Activated CD8-positive, alpha-beta memory T cell treated with anti-CD3 and anti-CD28 coated beads for 48 hours (primary cell): ENCODE measurements at places on chromosomes 1 and 21.

GRCh38 chr21:18222346-18222745 lies 22.3 kb upstream of the CHODL start:
- no peak for DNase-seq

DNA sequence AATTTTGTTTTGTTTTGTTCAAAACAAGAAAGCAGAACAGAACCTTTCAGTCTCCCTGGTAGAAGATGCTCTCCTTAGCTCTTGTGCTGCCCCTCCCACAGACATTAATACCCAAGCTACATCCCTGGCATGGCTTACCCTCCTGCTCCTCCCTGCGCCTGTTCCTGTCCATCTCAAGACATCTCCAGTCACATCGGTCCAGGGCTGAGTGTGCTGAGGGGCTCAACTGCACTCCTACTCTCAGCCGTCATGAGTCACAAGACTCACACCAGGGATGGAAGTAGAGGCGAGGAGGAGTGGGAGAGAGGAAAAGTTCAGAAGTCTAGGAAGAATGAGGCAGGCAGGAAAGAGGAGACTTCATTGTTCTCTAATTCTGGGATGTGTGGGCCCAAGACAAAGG lies 9.2 kb upstream of the TACSTD2 start:
- DNase-seq: no peak

GRCh38 chr21:33968080-33968994 lies 52.7 kb upstream of the ATP5PO start:
- no peak for DNase-seq

GRCh38 chr1:2455757-2456156 lies 20.3 kb upstream of the PLCH2 start:
- DNase-seq: no peak

DNA sequence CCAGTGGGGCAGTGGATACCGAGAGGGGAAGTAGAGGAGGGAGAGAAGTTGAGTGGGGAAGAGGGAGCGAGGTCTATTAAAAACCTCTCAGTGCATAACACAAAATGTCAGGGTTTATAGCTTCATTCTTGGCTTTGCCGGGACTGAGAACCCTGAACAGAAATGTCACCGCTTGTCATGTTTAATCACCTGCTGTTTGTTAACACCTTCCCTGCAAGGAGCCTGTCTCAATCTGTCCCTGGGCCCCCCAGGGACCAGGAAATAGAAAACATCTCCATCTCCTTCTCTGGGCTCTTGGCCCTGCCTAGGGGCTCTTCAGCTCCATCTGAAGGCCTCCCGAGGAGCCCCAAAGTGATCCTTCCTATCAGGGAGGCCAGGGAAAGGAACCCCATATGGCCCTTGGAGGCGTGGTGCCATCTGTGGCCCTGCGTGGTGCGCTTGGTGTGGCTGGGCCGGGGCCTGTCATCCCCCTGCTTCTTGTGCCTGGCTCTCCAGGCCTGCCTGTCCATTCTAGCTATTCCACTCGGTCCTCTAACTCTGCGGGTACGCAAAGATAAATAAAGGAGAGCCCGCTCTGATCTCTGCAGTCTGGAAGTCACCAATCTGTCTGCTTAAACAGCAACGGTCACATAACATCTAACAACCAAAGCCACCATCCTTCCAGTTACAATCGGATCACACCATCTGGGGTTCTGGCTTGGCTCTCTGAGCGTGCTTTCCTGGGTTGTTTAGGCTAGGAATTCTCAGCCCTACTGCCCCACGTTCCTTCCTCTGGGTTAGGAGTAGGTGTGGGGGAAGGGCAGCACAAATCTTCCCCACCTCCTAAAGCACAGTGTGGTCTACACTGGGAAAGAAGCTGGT lies 113.8 kb downstream of the CASZ1 start:
- no peak for DNase-seq

GRCh38 chr21:40770435-40771055 lies 76.4 kb downstream of the DSCAM start:
- no peak for DNase-seq

DNA sequence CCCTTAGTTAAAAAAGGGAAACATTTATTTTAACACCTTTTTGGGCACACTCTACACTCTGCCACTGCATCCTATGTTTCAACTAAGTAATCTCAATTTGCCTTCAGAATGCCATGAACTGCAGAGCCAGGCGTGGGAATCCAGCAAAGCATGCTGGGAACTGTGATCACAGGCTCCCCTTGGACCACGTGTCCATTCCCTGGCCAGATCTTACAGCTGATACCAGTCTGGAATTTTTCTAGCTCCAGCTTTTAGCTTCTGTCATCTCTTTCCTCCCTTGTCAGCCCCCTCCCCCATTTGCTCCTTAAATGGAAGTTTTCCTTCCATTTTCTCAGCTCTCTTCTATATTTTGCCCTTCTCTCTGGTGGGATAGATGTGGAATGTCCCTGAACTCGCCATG lies 29.4 kb downstream of the RCSD1 start:
- DNase-seq: no peak

DNA sequence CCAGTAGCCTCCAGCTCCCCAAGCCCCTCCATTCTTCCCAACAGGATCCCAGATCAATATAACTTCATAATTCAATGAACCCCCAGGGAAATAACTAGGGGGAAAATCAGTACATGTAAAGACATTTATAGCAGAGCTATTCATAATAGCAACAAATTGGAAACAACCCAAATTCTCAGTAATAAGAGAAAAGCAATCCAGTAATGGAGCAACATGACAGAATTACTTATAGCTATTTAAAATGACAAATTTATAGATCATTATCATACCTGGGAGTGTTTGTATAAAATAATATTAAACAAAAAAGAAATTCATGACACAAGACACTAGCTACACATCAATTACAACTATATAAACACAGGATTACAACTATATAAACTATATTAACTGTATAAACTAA lies 20.2 kb downstream of the PLEKHA6 start:
- no peak for DNase-seq

DNA sequence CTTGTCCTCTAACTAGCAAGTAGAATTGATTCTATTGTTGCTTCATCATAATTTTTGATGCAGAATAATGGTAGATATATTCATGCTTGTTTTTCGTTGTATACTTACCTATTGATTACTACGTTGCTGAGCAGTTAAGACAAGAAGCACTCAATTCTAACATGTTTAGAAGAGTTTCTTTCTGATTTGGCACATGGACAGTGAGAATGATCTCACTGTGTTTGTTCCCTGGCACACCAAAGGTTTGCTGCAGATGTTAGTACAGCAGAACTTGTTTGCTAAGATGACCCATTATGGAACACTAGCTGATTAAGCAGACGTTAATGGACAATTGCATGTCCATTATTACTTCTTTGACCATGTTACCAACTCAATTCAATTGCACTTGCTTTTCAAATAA lies 184.7 kb upstream of the SGIP1 start:
- DNase-seq: no peak

GRCh38 chr1:67393240-67393639 lies 37.0 kb downstream of the SERBP1 start:
- DNase-seq: no peak
